ENCODE measurements at places on chromosomes 7 and 10. TPM values are rescaled to one million over a fixed set of nuclear protein-coding genes. Genes with fewer than 3 reads are reported as not detected.

The IDI2 gene
- total RNA-seq, result not detected

The MMP21 gene
- total RNA-seq, result 0.05 TPM

The NODAL gene
- total RNA-seq, result not detected

The ASB4 gene
- total RNA-seq, result not detected

The VWA2 gene
- not detected for total RNA-seq

The VAX1 gene
- total RNA-seq, result not detected

The GDF2 gene
- total RNA-seq, result not detected

The FAM131B gene
- total RNA-seq, result 0.79 TPM

The HOXA4 gene
- 4.9 TPM for total RNA-seq

The DEPP1 gene
- total RNA-seq, result 38.8 TPM

The THAP5 gene
- 34.0 TPM for total RNA-seq

The HILPDA gene
- 17.0 TPM for total RNA-seq

The OR13A1 gene
- 0.15 TPM for total RNA-seq

- DNase-seq, result no peak
Observed at GRCh38 chr7:96028729-96029128, 256.4 kb downstream of the DYNC1I1 start.

DNA sequence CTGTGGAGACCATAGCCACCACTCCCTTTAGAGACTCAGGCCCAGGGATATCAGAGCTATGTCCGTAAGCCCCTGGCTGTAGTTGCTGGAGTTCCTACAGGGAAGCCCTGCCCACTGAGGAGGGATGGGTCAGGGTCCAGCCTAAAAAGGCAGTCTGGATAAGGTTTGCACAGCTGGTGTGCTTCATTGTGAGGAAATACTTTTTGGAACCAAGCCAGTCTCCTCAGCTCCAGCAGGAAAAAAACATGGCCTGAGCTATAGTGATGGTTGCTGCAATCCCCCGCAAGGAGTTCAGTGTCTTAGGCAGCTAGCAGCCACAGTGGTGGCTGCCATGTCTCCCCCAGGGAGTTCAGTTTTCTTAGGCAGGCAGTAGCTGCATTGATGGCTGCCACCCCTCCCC is 52.6 kb upstream of the CYP2C8 start:
- DNase-seq, result no peak

- DNase-seq, result peak; percentile 22
Observed at GRCh38 chr10:102231357-102232318, 5.5 kb downstream of the ELOVL3 start.

DNA sequence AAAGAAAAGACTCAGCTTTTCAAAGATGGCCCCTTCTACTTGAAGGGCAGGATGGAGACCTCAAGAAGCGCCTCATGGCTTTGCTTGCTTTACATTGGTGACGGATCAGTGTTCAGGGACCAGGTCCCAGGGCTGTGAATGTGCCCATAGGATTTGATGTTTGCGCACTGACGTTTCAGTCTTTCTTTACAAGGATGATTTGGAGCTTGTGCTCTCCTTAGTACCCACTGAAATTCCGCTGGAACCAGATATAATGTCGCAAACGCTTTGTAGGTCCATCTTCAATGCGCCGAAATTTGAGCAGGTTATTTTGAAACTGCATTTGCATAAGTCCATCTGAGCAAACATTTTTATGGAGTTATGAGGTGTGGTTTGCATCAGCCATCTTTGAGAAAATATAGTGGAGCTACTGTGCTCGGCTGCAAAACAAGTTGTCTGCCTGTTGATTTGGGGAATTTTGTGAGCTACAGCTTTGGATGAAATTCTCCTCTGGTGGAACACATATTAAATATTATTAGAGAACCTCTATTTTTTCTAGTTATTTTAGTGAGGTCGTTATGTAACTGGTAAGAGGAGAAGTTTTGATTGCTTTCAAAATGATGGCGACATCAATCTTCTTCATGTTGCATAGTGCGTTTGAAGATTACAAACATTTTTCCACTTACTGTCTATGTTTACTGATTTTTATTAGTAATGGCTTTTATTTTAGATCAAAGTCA is 2.4 kb downstream of the RBM20 start:
- DNase-seq, result no peak

GRCh38 chr10:87721781-87722180 is 62.1 kb downstream of the PAPSS2 start:
- no peak for DNase-seq

GRCh38 chr7:48454750-48455192 is 283.5 kb downstream of the ABCA13 start:
- no peak for DNase-seq

DNA sequence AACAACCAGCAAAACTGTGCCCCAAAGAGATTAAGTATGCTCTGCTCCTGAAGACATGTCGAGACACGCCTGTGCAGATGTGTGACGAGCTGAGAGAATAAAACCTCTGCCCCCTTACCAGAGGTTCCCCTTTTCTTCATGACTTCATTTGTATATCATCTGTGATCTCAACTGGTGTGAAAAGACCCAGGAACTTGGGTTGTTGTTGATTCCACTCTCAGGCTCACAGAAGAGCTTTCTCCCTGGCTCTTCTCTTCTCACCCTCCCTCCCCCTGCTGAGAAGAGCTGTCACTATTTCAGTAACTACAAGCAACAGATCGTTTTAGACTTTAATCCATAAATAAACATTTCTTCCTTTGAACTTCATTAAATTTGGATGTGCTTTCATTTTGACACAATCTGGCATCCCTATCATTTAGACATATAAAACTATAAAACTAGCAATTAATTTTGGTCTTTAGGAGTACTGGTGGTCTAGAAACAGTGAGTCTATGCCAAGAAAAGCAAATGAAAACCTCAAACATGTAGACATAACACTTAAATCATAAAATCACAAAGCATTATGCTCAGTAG is 179.3 kb upstream of the FZD8 start:
- DNase-seq, result peak; percentile 1

- DNase-seq, result peak; percentile 51
Observed at GRCh38 chr7:105429746-105430612, 41.3 kb upstream of the SRPK2 start.

- no peak for DNase-seq
Observed at GRCh38 chr10:60456053-60456452, 66.4 kb upstream of the ANK3 start.

GRCh38 chr7:151459726-151460473 is 20.0 kb upstream of the CRYGN start:
- DNase-seq, result peak; percentile 95

DNA sequence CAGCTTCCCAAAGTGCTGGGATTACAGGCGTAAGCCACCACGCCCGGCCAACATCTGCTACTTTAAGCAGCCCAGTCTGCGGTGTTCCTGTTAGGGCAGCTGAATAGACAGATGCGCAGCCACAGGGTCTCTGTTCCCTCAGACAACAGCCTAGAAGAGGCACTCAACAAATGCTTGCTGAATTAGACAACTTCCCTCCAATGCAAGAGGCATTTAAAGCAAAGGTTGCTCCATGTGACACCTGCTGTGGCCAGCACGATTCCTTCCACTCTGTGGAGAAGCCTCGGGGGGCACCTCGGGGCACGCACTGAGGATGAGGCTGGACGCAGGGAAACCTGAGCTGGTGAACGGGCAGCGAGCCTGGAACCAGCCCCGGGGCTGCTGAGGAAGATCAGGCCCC is 237.8 kb downstream of the MAD1L1 start:
- DNase-seq, result no peak

DNA sequence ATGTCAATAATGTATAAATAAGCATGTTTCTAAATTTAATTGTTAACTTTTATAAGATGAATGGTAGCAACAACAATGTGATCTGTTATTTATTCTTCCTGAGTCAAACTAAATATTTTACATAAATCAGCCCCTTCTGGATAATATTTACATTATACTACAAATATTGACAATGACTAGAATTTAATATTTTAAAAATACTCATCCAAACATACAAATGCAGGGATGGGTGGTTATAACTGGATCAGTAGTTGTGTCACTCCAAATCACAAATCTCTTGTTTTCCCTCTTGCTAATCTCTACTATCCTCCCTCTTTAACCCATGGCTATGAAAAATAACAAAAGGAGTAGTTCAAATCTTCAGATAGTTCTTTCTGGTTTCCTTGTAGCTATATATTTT is 407.0 kb downstream of the HTR7 start:
- DNase-seq, result no peak

DNA sequence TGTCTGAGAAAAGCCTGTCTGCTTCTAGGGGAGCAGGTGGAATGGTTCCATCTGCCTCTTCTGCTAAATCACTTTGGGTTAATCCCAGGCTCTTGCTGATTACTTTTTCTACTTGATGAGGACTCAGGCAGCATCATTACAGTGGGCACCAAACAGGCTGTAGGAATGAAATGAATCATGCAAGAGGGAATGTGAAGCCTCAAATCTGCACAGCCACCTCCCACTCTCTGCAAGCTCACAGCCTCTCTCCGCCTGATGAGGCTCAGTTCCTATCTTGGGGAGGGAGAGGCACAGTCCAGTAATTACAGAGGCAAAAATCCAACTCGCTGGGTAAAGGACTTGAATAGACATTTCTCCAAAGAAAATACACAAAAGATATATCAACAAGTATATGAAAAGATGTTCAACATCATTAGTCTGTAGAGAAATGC is 34.0 kb downstream of the HSPA12A start:
- DNase-seq, result no peak

DNA sequence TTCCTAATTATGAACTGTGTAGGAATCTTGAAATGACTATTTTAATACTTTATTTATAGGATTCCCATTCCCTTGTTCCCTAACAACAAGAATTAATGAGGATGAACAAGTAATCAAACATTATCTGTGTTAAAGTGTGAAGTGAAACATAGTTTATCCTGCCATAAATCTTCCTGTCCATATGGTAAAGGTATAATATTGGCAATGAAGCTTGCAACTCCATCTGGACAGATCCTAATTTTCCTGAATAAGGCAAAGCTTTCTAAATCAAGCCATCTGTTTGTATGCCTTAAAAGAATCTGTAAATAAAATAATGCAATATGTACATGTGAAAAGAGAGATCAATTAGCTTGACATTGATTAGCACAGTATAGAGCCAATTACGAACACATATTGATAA is 529.0 kb downstream of the ANKRD7 start:
- DNase-seq, result no peak

DNA sequence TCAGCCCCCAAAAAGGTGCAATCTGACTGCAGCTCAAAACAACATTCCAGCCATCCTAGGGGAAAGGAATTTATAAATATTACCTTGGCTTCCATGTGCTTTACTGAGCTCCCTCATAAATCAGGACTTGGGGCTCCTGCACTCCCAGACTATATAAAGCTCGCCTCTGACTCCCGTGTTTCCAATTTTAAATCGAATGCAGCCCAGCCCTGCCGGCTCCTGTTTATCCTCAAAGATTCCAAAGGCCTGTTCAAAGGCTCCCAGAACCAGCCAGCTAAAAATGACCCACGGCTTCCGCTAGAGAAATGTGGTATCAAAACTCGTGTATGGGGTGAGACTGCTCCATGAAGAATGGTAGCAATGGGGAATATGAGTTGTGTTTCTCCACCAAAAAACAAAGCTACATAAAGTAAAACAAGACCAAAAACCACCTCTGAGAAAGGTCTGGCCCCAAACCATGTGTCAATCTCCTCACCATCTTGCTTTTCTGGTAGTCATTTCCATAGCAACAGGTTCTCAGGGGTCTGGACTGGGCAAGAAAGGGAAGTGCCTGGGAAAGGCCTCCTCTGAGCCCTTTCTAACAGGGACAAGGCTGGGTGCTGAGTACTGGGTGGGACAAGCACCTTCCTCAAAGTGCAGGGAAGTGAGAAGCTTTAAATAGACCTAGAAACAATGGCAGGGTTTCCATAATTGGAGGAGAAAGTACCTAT is 5.1 kb downstream of the CALML3 start:
- DNase-seq, result no peak

- peak; percentile 73 for DNase-seq
Observed at GRCh38 chr10:72796042-72796441, 97.5 kb upstream of the OIT3 start.

- DNase-seq, result no peak
Observed at GRCh38 chr10:117969592-117969991, 77.1 kb downstream of the RAB11FIP2 start.

DNA sequence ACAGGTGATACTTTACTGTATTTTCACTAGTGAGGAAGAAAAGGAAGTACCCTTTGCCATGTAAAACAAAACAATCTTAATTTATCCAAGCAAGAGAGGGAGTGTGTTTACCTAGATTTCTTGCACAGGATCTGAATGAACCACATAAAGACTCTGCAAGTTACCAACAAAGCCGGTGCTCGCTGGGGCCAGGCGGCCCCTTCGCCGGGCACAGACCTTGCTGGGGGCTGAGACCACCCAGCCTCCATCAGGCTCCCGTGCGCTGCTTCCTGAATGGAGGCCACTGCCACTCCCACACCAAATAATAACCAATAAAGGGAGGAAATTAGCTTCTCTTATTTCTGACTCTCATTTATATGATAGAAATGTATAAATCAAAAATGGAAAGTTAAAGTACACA is 625.0 kb upstream of the ADARB2 start:
- no peak for DNase-seq

GRCh38 chr10:130421909-130422308 is 285.7 kb downstream of the GLRX3 start:
- no peak for DNase-seq

GRCh38 chr7:149779502-149779805 is 6.1 kb upstream of the ZNF467 start:
- no peak for DNase-seq

DNA sequence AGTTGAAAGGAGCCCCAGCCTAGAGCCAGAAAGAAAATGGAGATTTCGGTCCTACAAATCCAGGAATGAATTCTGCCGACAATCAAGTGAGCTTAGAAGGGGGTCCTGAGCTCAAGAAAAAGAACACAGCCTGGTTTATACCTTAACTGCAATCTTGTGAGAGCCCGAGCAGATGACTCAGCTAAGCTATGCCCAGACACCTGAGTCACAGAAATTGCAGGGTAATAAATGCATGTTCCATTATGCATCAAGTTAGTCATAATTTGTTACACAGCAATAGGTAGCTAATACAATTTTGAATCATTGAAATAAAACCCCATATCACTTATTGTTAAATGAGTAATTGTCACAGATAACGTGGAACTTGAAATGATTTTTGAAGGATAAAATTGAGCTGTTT is 111.8 kb upstream of the FOXP2 start:
- no peak for DNase-seq

DNA sequence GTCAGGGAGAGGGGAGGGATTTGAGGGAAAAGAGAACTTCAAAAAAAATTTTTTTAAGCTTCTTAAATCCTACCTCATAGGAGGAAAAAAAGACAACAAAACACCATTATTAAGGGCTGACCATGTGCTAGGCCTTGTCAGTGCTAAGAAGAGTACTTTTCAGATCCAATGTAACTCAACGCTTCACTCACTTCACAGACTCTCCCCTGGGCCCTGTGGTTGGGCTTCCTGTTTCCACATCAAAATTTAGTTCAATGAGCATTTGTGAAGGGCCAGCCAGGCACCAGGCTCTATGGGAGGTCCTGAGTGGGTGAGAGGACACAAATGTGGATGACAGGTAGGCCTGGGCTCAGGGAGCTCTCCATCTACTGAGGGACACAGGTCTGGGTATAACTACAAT is 249.8 kb downstream of the PTEN start:
- no peak for DNase-seq

- peak; percentile 49 for DNase-seq
Observed at GRCh38 chr10:124025660-124026588, 67.5 kb downstream of the CHST15 start.

- DNase-seq, result no peak
Observed at GRCh38 chr7:33423646-33424020, 294.3 kb downstream of the BBS9 start.
